ENCODE measurements at places on chromosomes 12 and 14.

- no peak for DNase-seq
Observed at GRCh38 chr14:99244941-99245563, 26.9 kb downstream of the BCL11B start.

DNA sequence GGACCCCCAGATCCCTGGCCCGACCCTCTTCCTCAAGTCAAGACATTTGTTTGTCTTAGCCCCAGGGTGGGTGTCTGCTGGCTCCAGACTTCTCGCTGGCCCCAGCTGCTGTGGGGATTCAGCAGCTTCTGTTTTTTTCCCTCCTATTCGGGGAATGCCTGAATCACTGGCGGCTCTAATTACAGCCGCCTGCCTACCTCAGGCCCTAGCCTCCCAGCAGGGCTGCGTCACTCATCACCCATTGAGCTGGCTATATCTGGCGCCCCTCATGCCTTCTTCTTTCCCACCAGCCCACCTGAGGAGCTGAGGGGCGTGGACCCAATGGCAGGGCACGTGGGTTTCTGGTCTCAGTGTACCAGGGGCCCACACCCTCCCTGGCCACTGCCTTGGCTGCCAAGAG, 10.1 kb downstream of the KRT80 start:
- DNase-seq, result no peak

- DNase-seq, result no peak
Observed at GRCh38 chr12:4154672-4155225, 118.8 kb upstream of the CCND2 start.

DNA sequence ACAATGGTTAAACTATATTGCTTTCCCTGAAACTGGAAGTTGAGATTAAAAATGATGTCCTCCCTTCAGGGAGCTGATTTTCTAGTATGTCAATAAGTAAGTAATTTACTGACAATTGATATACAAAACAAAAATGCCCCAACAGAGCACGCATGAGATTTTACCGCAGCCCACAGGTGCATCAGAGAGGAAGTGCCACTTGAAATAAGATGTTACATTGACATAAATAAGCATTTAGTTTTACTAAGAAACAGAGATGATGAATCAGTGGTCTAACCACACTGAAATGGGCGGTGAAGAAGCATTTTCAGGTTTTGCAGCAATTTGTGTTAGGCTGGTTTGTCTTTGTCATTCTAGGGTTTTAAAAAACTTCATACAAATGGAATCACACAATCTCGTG, 8.8 kb upstream of the CLECL1 start:
- DNase-seq, result no peak

DNA sequence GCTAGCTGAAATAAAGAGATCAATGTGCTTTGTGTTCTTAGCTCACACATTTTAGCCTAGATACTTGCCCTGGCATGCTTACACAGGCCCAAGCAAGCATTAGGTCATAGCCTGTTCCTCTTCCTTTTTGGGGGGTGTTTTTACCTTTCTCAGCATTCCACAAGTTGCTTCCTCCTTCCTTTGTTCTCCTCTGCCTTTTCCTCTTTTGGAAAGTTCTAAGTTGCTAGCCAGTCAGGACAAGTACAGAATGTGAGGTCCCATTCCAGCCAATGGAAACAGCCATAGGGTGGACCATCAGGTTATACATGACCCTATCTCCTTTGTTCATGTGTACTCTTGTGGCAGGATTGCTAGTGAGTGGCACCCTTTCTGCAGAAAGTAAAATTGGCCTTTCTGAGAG, 154.9 kb downstream of the RASSF9 start:
- DNase-seq, result no peak

- no peak for DNase-seq
Observed at GRCh38 chr12:116247377-116247776, 30.1 kb downstream of the MED13L start.

GRCh38 chr12:100574187-100575074, 947 bp downstream of the GAS2L3 start:
- no peak for DNase-seq

DNA sequence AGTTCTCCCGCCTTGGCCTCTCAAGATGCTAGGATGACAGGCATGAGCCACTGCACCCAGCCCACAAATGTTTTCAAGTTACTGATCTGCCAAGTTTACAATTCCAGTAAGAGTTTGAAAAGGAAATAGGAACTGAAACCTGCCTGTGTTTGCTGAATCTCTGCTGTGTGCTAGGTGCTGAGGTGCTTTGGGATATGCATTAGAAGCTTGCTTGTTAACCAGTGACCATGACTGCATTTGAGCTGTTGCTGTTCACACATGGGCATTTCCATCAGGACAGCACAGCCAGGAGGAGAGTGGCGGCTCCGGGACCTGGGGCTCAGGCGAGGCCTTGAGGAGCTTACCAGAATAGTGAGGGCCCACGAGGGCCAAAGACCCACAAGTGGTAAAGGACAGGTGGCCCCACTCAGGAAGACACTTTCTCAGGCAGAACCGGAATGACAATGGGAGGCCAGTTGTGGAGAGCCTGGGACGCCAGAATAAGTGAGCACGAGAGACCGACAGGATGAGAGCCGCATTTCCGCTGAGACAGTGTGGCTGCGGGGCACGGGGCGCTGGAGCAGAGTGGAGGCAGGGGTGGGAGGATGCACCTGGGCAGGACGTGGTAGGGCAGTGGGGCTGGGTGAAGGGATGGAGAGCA, 54.5 kb upstream of the MMP17 start:
- no peak for DNase-seq

DNA sequence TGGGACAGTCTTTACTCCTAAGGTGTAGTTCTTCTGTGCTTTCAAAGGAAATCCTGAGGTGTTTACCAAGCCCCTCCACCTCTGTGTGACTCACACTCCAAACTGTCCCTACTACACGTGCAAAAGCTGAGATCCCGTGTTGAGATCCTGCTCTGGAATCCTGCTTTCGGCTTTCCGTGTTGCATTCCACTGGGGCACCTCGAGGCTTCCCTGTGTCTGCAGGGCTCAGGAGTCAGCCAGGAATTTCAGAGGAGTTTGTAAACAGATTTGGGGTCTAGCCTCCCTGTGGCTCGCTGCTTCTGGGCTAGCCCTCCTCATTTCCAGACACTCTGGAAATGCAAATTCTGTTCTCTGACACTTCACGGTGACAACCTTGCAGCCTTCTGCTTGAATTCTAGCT, 48.4 kb downstream of the CACNA2D4 start:
- DNase-seq, result no peak

- DNase-seq, result no peak
Observed at GRCh38 chr14:51807356-51807755, 53.1 kb upstream of the GNG2 start.

DNA sequence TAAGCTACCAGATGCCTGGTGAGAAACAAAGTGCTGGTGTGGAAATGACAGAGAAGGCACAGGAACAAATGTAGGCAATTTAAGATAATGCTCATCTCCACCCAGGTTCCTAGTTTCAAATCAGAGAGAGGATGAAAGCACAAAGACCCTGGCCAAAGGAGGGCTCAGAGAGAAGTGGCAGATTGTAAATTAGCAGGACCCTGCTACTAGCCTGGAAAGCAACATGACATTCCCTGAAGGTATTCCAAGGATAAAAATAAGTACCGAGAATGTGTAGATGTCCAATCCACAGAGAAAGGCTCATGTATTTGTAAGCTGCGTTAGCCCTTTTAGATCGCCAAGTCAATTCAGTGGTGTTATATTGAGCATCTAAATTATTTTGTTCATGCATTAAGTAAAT, 324.0 kb downstream of the TMEM117 start:
- DNase-seq, result no peak

GRCh38 chr14:55512421-55512820, 67.6 kb upstream of the KTN1 start:
- no peak for DNase-seq

DNA sequence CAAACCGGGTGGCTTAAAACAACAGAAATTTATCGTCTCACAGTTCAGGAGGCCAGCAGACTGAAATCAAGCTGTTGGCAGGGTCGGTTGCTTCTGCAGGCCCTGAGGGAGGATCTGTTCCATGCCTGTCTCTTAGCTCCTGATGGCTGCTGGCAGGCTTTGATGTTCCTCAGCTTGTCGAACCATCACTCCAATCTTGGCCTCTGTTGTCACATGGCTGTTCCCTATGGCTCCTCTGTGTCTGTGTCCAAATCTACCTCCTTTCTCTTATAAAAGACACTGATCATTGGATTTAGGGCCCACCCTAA, 14.0 kb downstream of the NFATC4 start:
- DNase-seq, result no peak

- DNase-seq, result no peak
Observed at GRCh38 chr12:22899184-22899583, 274.2 kb downstream of the ETNK1 start.

- DNase-seq, result no peak
Observed at GRCh38 chr14:53338192-53338591, 185.1 kb upstream of the DDHD1 start.

DNA sequence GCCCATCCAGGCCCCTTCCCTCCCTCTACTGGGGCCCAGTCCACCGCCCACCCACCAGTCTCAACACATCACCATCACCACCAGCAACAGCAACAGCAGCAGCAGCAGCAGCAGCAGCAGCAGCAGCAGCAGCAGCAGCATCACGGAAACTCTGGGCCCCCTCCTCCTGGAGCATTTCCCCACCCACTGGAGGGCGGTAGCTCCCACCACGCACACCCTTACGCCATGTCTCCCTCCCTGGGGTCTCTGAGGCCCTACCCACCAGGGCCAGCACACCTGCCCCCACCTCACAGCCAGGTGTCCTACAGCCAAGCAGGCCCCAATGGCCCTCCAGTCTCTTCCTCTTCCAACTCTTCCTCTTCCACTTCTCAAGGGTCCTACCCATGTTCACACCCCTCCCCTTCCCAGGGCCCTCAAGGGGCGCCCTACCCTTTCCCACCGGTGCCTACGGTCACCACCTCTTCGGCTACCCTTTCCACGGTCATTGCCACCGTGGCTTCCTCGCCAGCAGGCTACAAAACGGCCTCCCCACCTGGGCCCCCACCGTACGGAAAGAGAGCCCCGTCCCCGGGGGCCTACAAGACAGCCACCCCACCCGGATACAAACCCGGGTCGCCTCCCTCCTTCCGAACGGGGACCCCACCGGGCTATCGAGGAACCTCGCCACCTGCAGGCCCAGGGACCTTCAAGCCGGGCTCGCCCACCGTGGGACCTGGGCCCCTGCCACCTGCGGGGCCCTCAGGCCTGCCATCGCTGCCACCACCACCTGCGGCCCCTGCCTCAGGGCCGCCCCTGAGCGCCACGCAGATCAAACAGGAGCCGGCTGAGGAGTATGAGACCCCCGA, 6.8 kb upstream of the RNU7-1 start:
- no peak for DNase-seq

- DNase-seq, result no peak
Observed at GRCh38 chr14:24895243-24895583, 154.7 kb downstream of the STXBP6 start.

DNA sequence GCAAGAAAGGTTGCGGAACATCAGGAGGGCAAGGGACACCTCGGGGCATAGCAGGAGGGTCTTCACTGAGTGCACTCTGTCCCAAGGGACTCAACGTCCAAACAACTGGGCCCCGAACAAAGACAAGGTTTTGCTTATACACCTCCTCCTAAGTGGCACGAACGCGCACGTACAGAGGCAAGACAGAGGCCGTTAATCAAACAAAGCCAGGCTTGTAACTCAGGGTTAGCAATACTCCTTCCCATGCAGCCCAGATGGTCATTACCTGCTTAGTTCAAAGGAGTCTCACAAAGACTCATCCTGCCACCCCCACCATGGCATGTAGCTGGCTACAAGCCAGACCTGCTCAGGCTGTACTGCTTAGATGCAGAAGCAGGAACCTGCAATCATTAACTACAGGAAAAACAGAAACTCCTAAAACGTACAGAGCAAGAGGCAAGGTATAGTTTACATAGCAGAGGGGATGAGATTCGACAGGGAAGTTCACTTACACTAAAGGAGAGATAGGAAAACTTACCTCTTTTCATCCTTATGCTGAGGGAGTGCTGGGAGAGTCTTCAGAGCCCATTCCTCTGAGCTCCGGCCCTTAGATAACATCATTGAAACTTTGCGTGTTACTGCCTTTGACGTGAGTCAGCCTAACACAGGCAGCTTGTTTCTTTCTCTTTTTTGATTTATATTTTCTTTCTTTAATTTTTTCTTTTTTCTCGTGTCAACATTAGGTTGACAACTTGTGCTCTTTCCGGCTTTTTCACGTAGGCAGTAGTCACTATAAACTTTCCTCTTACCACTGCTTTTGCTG, 1319.1 kb downstream of the TMEM121 start:
- no peak for DNase-seq

GRCh38 chr14:104591506-104592291, 12.1 kb downstream of the C14orf180 start:
- no peak for DNase-seq

DNA sequence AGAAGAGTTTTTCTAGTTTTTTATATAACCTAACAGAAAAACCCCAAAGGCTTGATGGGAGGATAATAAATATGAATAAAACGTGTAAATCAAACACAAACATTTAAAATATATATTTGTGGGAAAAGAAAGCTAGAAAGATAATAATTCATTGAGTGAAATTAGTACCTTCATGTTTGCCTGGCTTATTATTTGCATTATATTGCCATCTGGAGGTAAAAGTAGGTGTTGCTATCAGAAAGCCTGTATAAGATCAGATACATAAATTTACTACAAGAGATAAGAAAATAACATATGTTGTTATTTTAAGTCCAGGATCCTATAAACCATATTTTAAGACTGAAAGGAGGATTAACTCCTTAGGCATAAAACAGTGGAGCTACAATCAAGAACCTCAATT, 77.7 kb downstream of the NTS start:
- DNase-seq, result no peak

DNA sequence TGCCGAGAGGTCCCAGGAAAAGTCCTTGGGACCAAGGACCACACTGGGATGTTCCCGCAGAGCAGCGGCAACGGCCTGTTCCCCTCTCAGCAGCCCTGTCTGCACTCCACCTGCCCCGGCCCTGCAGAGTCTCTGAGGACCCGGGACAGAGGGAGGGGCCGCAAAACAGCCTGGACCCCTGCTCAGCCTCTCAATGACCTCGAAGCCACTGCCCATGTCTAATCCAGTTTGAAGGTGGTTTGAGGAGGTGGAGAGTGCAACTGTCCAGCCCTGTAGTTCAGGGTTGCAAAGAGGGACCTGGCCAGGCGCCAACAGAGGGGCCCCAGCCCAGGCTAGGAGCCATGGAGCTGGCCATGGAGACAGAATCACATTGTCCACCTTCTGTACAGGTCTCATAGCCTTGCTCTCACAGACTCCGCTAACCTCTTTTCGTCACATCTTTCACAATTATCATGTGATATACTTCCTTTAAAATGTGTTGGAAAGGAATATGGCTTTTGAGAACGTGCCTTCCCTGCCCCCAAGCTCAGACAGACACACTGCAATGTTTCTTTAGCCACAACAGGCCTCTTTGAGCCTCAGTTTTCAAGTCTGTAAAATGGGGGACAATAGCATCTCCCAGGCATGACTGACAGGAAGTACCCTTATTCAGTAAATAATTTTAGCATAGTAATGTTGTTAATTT, 49.3 kb downstream of the ACTN1 start:
- no peak for DNase-seq

Measured in putamen (tissue), 1 donor.